ENCODE measurements at places on chromosomes 1 and 21. TPM values are rescaled to one million over a fixed set of nuclear protein-coding genes. Genes with fewer than 3 reads are reported as not detected.

Gene ERICH3
- not detected for total RNA-seq

GRCh38 chr1:178495741-178496409, 889 bp downstream of the CLEC20A start:
- no peak for DNase-seq

GRCh38 chr1:67228791-67229190, 62.5 kb downstream of the IL23R start:
- DNase-seq, result no peak

Gene CD58
- total RNA-seq, result 5.7 TPM

Gene SYCP1
- total RNA-seq, result not detected

DNA sequence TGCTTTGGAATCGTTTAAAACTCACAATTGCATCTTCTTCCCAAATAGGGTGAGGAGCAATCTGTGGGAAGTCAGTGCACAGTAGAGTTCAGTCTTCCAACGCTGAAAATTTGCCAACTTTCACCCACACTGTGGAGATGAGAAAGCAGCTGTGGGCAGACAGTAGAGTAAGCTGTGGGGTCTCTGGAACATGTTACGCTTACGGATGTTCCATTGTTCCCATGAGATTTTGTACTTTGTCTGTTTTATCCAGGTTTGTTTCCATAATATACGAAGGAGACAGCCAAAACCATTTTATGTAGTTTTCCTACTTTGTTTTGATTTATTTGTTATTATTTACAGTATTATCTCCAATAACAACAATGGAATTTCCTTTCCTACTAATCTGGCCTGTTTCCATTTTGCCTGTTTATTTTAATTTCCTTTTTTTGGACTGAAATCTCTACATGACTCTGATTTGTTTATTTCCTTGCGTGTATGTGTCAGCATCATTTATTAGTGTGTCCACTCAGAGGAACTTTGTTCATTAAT, 65.1 kb upstream of the RGL1 start:
- DNase-seq, result no peak

Gene RASAL2
- not detected for total RNA-seq

DNA sequence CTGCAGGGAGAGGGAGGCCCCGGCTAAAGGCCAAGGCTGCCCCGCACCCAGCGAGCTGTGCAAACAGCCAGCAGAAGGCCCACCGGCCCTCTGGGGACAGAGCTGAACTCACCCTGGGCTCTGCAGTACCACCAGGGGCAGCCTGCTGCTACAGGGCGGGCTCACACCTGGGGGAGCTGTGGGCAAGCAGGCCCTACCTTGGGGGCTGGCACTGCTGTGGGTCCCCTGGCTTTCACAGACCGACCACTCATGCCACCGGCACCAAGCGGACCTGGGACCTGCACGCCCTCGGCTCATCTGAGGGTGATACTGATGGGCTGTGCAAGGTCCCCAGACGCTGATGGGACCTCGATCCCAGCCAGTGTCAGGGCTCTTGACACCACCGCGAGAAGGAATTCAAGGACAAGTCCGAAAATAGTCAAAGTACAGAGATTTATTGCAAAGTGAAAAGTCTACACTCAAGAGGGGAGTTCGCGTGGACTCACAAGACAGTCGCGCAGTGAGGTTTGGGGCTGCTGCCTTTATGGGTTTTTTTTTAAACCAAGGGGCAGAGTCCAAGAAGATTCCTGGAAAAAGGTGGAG, 61.0 kb upstream of the ADARB1 start:
- DNase-seq, result no peak

- no peak for DNase-seq
These were observed 26.5 kb downstream of the ZNF362 start for GRCh38 chr1:33282791-33283190.

DNA sequence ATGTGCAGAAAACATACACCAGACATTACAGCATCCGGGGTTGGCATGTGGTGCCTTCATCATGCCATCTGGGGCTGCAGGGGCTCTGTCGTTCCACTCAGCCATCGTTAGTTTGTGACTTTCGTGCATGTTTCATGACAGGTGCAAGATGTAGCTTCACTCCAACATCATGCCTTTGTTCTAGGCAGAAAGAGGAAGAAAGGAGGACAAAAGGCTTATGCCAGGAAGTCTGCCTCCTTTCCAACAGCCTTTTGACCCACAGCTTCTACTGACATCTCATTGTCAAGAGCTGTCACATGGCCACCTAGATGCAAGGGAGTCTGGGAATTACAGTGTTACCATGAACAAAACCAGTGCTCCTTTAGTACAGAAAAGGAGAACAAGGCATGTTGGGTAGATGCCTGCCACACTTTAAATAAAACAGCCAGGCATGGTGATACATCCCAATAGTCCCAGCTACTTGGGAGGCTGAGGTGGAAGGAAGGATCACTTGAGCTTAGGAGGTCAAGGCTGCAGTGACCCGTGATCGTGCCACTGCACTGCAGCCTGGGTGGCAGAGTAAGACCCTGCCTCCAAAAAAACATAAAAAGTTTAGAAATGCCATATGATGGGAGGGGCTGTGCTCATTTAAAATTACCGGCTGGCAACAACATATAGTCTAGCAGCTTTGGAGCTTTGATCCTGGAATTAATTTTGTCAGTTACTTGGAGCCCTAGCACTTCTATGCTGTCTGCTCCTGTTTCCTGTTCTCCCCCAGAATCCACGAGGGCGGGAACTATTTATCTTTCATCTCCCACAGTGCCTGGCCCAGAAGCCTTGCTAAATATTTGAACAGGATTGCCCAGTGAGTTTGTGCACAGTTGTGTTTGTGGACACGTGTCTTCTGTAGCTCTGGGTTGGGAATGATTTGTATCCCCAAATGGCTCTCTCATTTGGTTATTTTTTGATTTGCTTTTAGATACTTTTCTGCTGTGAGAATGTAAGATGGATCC, 7.4 kb downstream of the DOP1B start:
- no peak for DNase-seq

- DNase-seq, result no peak
These were observed 548.8 kb downstream of the PTPRU start for GRCh38 chr1:29785137-29785527.

DNA sequence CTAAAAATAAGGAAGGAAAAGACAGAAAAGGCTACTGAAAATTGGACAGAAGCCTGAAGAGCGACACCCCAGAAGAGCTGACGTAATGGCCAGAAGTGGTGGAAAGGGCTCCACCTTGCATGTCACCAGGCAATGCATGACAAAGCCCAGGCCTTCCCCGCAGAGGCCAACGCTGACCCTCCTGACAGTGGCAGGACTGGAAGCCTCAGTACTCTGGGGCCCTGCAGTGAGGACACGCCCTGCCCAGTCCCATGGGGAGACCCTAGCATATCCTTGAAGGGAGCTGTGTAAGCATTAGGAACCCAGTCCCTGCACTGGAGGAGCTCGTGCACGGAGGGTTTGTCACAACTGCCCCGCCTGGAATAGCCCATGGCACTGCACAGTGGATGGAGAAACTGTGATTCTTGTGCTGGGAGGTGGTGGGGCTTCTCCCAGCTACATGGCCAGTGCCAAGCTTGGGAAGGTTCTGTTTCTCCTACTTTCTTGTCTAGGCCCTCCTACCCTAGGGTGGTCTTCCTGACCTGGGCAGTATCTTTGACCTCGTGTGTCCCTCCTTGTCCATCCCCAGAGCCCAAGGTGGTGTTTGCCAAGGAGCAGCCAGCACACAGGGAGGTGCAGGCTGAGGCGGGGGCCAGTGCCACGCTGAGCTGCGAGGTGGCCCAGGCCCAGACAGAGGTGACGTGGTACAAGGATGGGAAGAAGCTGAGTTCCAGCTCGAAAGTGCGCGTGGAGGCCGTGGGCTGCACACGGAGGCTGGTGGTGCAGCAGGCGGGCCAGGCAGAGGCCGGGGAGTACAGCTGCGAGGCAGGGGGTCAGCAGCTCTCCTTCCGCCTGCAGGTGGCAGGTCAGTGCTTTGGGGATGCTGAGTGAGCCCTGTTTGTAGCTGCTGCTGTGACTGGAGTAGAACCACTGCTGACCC, 60.4 kb downstream of the OBSCN start:
- DNase-seq, result no peak

Gene FAM163A
- total RNA-seq, result 0.17 TPM

Gene GJA4
- total RNA-seq, result not detected

Gene S100A13
- 2.1 TPM for total RNA-seq
